ENCODE measurements at places on chromosomes 5 and 9. TPM values are rescaled to one million over a fixed set of nuclear protein-coding genes. Genes with fewer than 3 reads are reported as not detected.

SPACA9 gene
- 3.2 TPM for total RNA-seq

CYSRT1 gene
- total RNA-seq, result 0.86 TPM

NUTM2G gene
- not detected for total RNA-seq

KIF2A gene
- 251 TPM for total RNA-seq

NR2F1-AS1 gene
- not detected for total RNA-seq

BICD2 gene
- 27.0 TPM for total RNA-seq

OGN gene
- total RNA-seq, result not detected

AFAP1L1 gene
- total RNA-seq, result not detected

PDGFRB gene
- total RNA-seq, result 9.0 TPM

SLIT3 gene
- total RNA-seq, result not detected

C9orf152 gene
- not detected for total RNA-seq

SPINK1 gene
- total RNA-seq, result not detected

COL5A1 gene
- total RNA-seq, result 0.10 TPM

SLC27A6 gene
- total RNA-seq, result not detected

FOXD4L5 gene
- total RNA-seq, result 0.13 TPM

EQTN gene
- total RNA-seq, result not detected

ARL14EPL gene
- total RNA-seq, result not detected

STC2 gene
- total RNA-seq, result 23.8 TPM

PCDHA1 gene
- not detected for total RNA-seq

ANXA6 gene
- 606 TPM for total RNA-seq
